ENCODE measurements at places on chromosomes 3 and 15.

DNA sequence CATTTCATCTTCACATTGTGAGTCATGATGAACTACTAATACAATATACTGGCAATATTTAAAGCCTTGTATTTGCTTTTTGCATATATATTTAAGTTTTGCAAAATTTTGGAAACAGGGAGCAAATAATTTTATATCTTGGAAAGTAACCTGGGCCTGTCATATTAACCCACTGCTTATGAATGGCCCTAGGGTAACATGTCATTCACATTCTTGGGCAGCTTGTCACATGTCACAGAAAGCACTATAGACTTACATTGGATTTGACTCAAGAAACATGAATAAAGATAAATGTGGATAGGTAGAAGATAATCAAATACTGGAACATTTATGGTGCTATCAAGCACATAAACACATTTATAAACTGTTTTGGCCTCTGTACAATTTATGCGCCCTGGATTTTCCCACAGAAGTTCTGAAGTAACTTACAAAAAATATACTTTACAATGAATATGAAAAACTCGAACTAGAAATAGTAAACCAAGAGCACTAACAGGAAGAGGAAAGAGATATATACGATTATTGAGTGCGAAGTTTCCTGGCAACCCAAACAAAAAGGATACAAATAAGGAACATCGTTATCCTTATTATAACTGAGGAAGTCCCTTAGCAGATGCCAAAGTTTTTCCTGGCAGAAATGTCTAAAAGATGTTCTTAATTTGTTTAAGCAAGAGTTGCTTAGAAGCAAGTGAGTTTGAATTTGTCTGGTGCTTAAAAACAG is 257.2 kb downstream of the RBMS3 start:
- no peaks in the 10 kb centered on the region for H3K4me1 ChIP-seq
- H3K4me3 ChIP-seq: no peak overlapping the region
- H3K36me3 ChIP-seq: no peaks in the 10 kb centered on the region

GRCh38 chr3:124438813-124439212 is 291.4 kb upstream of the UMPS start:
- H3K4me1 ChIP-seq: no peaks in the 10 kb centered on the region
- no peak overlapping the region for H3K27ac ChIP-seq
- H3K36me3 ChIP-seq: no peaks in the 10 kb centered on the region
- no peak overlapping the region for H3K4me3 ChIP-seq

GRCh38 chr3:33231756-33232465 is 13.3 kb upstream of the SUSD5 start:
- no peak overlapping the region for H3K27ac ChIP-seq
- DNase-seq: no peak
- peaks cover 3% of the 10 kb centered on the region for H3K27me3 ChIP-seq
- no peaks in the 10 kb centered on the region for H3K36me3 ChIP-seq

DNA sequence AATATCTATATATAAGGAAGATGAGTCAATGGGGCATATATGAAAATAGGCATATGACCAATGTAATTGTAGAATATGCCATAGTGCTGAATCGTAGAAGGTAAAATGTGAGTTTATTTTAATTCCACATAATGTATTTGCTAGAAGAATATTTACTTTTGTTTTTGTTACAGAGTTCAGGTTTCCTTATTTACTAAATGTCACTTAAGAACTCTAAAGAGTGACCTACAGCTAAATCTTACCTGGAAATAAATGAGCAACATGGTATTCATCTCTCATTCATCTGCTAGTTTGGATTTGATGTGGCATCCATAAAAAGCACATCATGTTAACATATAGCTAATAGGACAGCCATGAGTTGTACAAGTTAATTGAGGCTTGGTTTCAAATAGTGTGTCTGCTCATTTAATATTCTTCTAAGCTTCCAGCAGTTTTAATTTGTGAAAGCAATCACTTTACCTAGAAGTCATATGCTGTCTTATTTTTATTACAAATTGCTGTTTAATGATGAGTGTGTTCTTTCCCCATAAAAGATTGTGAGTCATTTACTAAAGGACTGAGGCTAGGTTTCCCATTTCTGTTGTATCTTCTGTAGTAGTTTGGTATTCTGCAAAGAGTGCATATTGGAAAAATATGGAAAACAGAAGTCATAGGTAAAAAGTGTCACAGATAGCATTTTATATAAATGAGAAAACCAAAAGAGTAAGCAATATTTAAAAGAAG is 222.1 kb upstream of the POU1F1 start:
- no peaks in the 10 kb centered on the region for H3K4me1 ChIP-seq
- no peaks in the 10 kb centered on the region for H3K36me3 ChIP-seq
- H3K4me3 ChIP-seq: no peak overlapping the region
- H3K27ac ChIP-seq: no peak overlapping the region

- no peak overlapping the region for H3K27ac ChIP-seq
- H3K36me3 ChIP-seq: no peaks in the 10 kb centered on the region
- H3K4me1 ChIP-seq: peaks cover 5% of the 10 kb centered on the region
- H3K27me3 ChIP-seq: no peaks in the 10 kb centered on the region
- no peak overlapping the region for H3K4me3 ChIP-seq
- no peak for DNase-seq
Observed at GRCh38 chr15:83063551-83063950, 3.5 kb downstream of the BTBD1 start.

DNA sequence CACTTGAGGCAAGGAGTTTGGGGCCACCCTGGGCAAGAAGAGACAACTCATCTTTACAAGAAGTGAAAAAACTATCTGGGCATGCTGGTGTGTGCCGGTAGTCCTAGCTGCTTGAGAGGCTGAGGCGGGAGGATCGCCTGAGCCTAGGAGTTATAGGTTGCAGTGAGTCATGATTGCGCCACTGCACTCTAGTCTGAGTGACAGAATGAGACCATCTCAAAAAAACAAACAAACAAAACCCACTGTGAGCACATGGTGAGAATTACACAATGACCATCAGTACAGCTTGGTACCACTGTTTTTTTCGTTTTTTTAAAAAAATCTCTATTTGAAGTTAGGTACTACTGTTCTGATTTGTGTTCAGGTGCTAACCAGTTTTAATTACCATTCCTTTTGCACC is 13.6 kb downstream of the VPS39 start:
- H3K27me3 ChIP-seq: no peaks in the 10 kb centered on the region
- peaks cover 47% of the 10 kb centered on the region for H3K36me3 ChIP-seq
- no peak for DNase-seq
- no peak overlapping the region for H3K4me3 ChIP-seq
- H3K4me1 ChIP-seq: peaks cover 17% of the 10 kb centered on the region

- H3K27ac ChIP-seq: peak overlapping the region; percentile 99
- H3K27me3 ChIP-seq: peaks cover 16% of the 10 kb centered on the region
- no peak for DNase-seq
- H3K36me3 ChIP-seq: peaks cover 76% of the 10 kb centered on the region
- H3K4me1 ChIP-seq: peaks cover 69% of the 10 kb centered on the region
Observed at GRCh38 chr3:43343185-43343584, 56.8 kb downstream of the SNRK start.

GRCh38 chr15:70039917-70040316 is 57.8 kb downstream of the TLE3 start:
- no peak for DNase-seq
- peaks cover 8% of the 10 kb centered on the region for H3K27me3 ChIP-seq
- H3K4me1 ChIP-seq: no peaks in the 10 kb centered on the region
- peaks cover 4% of the 10 kb centered on the region for H3K36me3 ChIP-seq

DNA sequence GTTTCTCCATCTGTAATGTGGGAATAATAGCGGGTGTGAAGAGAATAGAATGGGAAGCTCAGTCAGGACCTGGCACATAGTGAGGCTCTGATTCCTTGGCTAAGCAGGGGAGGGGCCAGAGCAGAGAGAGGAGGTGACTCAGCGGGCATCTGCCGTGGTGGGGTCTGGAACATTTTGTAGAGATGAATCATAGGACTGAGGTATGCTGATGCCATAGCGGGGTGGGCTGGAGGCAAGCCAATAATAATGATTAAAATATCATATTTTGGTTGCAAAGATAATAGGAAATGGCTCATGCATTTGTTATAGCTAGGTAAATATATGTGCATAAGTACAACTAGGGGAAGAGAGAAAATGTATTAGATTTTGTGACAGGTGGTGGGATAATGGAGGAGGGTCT is 11.2 kb downstream of the TGM4 start:
- no peaks in the 10 kb centered on the region for H3K4me1 ChIP-seq
- H3K27ac ChIP-seq: no peak overlapping the region
- H3K27me3 ChIP-seq: peaks cover 5% of the 10 kb centered on the region
- H3K36me3 ChIP-seq: no peaks in the 10 kb centered on the region
- DNase-seq: no peak

GRCh38 chr3:150135287-150135721 is 164.6 kb upstream of the PFN2 start:
- H3K4me1 ChIP-seq: no peaks in the 10 kb centered on the region
- no peaks in the 10 kb centered on the region for H3K36me3 ChIP-seq
- DNase-seq: no peak
- no peaks in the 10 kb centered on the region for H3K27me3 ChIP-seq
- H3K4me3 ChIP-seq: no peak overlapping the region

GRCh38 chr3:160616716-160617115 is 51.3 kb upstream of the KPNA4 start:
- H3K36me3 ChIP-seq: no peaks in the 10 kb centered on the region
- H3K4me1 ChIP-seq: no peaks in the 10 kb centered on the region
- H3K4me3 ChIP-seq: no peak overlapping the region
- no peak for DNase-seq
- H3K27ac ChIP-seq: no peak overlapping the region

GRCh38 chr3:31406896-31407295 is 125.8 kb upstream of the STT3B start:
- H3K36me3 ChIP-seq: no peaks in the 10 kb centered on the region
- H3K4me3 ChIP-seq: no peak overlapping the region
- no peak overlapping the region for H3K27ac ChIP-seq
- H3K4me1 ChIP-seq: peaks cover 7% of the 10 kb centered on the region
- peaks cover 7% of the 10 kb centered on the region for H3K27me3 ChIP-seq

GRCh38 chr15:80556694-80557367 is 138.3 kb upstream of the ABHD17C start:
- no peak for DNase-seq
- no peak overlapping the region for H3K4me3 ChIP-seq
- peaks cover 1% of the 10 kb centered on the region for H3K27me3 ChIP-seq
- no peaks in the 10 kb centered on the region for H3K4me1 ChIP-seq
- no peaks in the 10 kb centered on the region for H3K36me3 ChIP-seq

- H3K4me3 ChIP-seq: peak overlapping the region; percentile 80
- H3K4me1 ChIP-seq: peaks cover 79% of the 10 kb centered on the region
- H3K27me3 ChIP-seq: peaks cover 5% of the 10 kb centered on the region
- H3K27ac ChIP-seq: peak overlapping the region; percentile 98
- peaks cover 3% of the 10 kb centered on the region for H3K36me3 ChIP-seq
- DNase-seq: peak; percentile 23
Observed at GRCh38 chr3:188000361-188000861, 153.5 kb upstream of the LPP start.

- no peak for DNase-seq
- no peak overlapping the region for H3K4me3 ChIP-seq
- H3K4me1 ChIP-seq: no peaks in the 10 kb centered on the region
- H3K27me3 ChIP-seq: peaks cover 18% of the 10 kb centered on the region
- no peaks in the 10 kb centered on the region for H3K36me3 ChIP-seq
- no peak overlapping the region for H3K27ac ChIP-seq
Observed at GRCh38 chr15:38398134-38398533, 55.8 kb upstream of the FAM98B start.

- no peaks in the 10 kb centered on the region for H3K4me1 ChIP-seq
- no peak for DNase-seq
- H3K27ac ChIP-seq: no peak overlapping the region
- no peak overlapping the region for H3K4me3 ChIP-seq
- H3K36me3 ChIP-seq: peaks cover 3% of the 10 kb centered on the region
Observed at GRCh38 chr3:28104896-28105534, 136.4 kb upstream of the CMC1 start.

DNA sequence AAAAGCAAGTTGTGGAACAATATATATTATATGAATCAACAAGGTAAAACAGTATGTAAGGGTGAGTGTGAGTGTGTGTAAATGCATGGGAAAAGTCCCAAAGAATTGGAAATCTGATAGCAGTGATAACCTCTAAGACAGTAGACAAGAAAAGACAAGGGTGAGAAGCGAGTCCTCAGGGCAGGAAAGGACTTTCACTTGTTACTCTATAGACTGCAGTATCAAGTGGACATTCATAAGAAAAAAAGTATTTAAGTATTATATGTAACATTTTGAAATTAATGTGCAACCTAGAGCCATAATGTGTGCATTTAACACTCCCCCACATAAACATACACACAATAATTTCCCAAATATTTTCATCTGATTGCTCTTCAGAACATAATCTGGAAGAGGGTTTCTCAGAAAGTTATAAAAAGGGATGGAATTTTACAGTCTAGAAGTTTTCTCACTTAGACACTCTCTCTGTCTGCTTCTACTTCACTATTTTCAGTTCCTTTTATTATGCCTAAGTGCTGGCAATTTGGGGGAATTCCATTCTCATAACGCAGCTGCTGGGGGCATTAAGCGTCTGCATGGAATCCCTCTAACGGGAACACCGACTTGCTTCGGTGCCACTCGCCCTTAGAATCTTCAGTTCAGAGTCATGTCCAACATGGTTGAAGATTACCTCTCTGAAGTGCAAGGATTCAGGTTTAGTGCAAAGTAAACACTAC is 50.0 kb upstream of the CDIN1 start:
- no peaks in the 10 kb centered on the region for H3K36me3 ChIP-seq
- H3K4me3 ChIP-seq: no peak overlapping the region
- no peaks in the 10 kb centered on the region for H3K4me1 ChIP-seq
- no peaks in the 10 kb centered on the region for H3K27me3 ChIP-seq
- no peak overlapping the region for H3K27ac ChIP-seq
- DNase-seq: no peak

GRCh38 chr3:196398782-196399181 is 33.4 kb downstream of the UBXN7 start:
- H3K4me1 ChIP-seq: no peaks in the 10 kb centered on the region
- DNase-seq: no peak
- H3K27ac ChIP-seq: no peak overlapping the region
- peaks cover 6% of the 10 kb centered on the region for H3K36me3 ChIP-seq
- H3K4me3 ChIP-seq: no peak overlapping the region

DNA sequence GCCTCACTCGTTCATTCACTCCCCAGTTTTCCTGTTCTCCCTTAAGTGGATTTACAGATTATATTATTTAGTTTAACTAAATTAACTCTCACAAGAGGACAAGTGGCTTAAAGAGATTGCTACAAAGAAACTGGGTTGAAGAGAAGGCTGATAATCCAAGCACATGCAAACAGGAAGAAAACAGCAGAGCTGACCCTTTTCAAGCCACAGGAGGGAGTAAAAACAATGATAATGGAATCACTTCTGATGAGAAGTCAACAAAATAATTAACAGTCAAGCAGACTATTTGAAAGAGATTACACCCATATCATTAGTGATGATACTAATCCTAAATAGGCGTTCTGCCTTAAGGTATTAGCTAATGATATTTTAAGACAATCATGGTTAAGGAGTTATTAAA is 31.7 kb downstream of the BOC start:
- no peak for DNase-seq
- H3K4me1 ChIP-seq: no peaks in the 10 kb centered on the region
- no peak overlapping the region for H3K27ac ChIP-seq
- H3K27me3 ChIP-seq: peaks cover 6% of the 10 kb centered on the region
- no peaks in the 10 kb centered on the region for H3K36me3 ChIP-seq
- no peak overlapping the region for H3K4me3 ChIP-seq

All from immature natural killer cell (primary cell).